ENCODE measurements at places on chromosomes 13 and 19.

GRCh38 chr19:30316560-30317106, 55.6 kb upstream of the ZNF536 start:
- DNase-seq, result no peak

DNA sequence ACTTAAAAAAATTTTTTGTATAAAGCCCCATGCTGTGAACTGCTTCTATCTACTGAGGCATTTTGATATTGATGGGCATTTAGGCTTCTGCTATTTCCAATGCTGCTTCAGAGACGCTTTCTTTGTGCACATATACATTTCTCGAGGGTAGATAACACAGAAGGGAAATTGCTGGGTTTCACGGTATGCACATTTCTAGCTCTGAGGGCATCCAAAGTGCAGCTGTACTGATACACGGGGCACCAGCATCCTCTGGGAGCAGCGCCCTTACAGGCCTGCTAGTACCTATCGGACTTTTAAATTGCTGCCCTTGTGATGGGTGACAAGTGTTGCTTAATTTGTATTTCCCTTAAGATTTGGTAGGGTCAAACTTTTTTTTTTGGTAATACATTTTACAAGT, 88.6 kb downstream of the KCTD15 start:
- no peak for DNase-seq

GRCh38 chr13:51767100-51767499, 36.9 kb downstream of the DHRS12 start:
- DNase-seq, result peak; percentile 3

DNA sequence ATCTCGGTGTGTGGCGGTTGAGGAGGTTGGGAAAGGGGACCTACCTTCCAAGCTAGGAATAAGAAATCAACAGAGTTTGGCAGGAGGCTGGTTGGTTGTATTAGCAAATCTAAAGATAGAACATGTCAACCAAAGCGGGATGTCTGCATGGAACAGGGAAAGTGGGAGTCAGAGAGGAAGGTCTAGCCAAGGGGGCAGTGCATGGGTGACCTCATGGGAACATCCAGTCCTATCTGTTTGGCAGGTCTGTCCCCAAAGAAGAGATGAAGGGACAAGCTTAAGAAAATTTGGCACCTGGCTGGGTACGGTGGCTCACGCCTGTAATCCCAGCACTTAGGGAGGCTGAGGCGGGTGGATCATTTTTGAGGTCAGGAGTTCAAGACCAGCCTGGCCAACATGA, 118.7 kb upstream of the TSC22D1 start:
- no peak for DNase-seq

GRCh38 chr13:31045286-31046081, 113.0 kb downstream of the TEX26 start:
- peak; percentile 67 for DNase-seq

DNA sequence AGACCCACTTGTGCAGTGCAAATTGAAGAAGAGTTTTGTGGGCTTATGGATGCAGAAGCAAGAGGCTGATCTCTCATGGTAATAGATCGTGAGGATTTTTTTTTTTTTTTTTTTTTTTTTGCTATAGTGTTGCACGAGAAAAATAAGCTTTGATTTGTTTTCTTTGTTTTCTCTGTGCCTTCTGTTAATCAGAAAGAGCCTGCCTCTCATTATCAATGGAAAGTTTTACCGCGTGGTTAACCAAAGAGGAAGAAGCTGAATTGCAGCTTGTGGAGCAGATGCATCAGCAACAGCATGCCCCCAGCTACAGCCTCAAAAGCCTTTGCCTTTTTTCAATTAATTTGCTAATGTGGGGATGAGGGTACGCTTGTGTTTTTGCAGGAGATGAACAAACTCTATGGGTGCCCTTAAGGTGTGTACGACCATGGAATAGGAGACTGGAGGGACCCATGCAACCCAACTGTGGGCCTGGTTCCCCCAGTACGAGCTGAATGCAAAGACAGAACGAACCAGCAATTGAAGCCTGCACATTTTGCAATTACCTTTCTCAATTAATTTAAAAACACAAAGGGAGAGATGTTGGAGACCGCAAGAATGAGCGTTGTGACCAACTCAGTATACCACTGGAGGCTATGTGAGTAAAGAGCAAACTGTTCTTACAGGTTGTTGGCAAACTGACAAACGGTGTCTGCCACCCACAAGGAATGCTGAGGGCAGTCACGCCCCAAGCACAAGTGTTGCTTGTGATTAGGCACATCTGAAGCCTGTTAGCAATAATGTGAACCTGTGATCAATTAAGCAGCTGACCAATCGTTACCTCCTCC, 58.6 kb upstream of the SPRY2 start:
- DNase-seq, result peak; percentile 4

- DNase-seq, result no peak
These were observed 45.1 kb downstream of the EPSTI1 start for GRCh38 chr13:42946927-42947326.

GRCh38 chr19:30406220-30407067, 34.3 kb downstream of the ZNF536 start:
- no peak for DNase-seq

- no peak for DNase-seq
These were observed 450.4 kb downstream of the FGF9 start for GRCh38 chr13:22121146-22121739.

GRCh38 chr13:27551562-27551961, 68.8 kb downstream of the LNX2 start:
- no peak for DNase-seq

DNA sequence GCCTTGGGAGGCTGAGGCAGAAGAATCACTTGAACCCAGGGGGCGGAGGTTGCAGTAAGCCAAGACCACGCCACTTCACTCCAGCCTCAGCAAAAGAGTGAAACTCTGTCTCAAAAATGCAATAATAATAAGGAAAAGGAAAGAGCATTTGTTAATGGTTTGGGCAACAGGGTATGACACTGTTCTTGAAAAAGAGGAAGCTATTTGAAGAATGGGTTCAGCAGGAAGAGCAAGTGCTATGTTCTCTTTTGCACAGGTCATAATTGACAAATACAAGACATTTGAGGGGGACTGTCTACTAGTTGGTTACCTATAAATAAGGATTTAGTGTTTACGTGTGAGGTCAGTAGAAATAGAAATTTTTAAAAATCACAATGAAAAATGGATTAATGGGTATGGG, 218.3 kb downstream of the DCT start:
- no peak for DNase-seq

- no peak for DNase-seq
These were observed 783 bp upstream of the ZNF587B start for GRCh38 chr19:57829316-57829715.

DNA sequence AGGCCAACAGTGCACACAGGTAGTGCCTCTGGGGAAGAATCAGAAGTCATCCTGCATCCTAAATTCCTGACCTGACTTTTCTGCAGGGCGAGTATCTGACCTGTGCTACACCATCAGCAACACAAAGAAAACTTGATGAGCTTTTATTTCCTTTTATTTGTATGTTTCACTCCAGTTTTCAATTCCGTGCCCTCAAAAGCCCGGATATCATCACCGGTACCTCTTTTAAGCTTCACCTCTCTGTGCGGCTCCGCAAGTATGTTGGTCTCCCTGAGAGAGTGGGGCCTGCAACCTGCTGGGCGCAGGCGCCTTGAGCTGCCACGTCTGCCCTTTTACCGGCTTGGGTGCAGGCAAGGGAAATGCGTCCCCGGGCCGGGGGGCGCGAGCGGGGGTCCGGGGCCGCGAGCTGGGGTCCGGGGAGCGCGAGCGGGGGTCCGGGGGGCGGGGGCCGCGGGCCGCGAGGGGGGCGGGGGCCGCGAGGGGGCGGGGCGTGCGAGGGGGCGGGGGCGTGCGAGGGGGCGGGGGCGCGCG, 4.3 kb upstream of the DUXA start:
- peak; percentile 54 for DNase-seq

- DNase-seq, result no peak
These were observed 18.5 kb downstream of the PLEKHJ1 start for GRCh38 chr19:2217591-2217990.

- DNase-seq, result no peak
These were observed 3.5 kb upstream of the SIGLEC8 start for GRCh38 chr19:51461723-51462161.
